ENCODE measurements at places on chromosomes 2 and 18.

- no peak for DNase-seq
Measured at GRCh38 chr2:204226305-204226880, 289.8 kb downstream of the ICOS start.

GRCh38 chr2:119774026-119774425, 14.3 kb downstream of the PTPN4 start:
- no peak for DNase-seq

DNA sequence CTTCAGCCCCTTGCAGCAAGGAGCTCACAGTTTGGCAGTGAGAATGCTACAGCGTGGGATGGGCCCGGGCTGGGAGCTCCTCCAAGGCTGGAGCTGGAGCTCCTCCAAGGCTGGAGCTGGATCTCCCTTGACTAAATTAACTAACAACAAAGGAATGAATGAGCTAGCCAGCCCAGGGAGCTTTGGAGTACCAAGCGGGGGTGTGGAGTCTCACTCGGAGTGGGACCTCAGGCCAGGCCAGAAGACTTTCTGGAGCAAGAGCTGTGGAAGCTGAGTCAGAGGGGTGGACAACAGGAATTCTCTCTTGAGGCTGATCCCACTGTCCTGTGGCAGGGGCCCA, 244.7 kb upstream of the HS6ST1 start:
- no peak for DNase-seq

DNA sequence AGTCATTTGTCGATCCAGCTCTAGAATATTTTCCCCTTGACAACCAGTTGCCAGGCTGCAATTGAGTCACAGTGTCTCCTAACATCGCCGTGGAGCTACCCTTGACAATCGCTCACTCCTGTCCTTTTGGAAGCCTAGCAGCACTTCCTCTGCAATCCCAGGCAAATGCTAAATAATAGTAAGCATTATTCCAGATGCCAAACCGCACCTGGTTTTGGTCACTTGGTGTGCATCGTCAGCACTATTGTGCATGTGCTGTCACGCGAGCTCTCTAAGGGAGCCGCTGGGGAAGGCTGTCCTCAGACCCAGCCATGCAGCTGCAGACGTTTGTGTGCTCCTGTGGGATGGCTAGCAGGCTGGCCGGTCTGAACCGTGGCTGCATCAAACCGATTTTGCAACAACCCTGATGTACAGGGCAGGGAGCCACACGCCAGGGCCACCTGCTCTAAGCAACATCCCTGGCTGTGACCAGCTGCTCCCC, 549.5 kb upstream of the ID2 start:
- no peak for DNase-seq

GRCh38 chr2:110678457-110679336, 834 bp upstream of the BUB1 start:
- DNase-seq = no peak

Measured in RCC 7860 (cell line).